IPS DF 19.7 (cell line): ENCODE measurements at places on chromosomes 4 and X.
A peak's percentile ranks its signal among the peaks of the same experiment; 100 is the strongest.

DNA sequence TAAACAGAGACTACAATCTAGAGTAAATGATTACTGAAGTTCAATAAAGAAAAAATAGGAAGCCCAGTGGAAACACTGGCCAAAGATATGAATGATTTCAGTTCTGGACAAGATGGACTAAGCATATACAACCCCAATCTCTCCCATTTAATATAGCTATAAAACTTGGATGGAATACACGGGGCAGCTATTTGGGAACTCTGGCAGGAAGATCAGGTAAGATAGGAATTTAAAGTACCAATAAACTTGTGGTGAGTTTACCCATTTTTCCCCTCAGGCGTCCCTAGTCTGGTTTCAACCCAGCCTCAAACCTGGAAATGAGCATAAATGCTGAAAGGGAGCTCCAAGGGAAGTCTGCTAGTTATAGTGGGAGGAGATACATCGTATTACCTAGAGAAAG, 20.4 kb downstream of the NUP54 start:
- no peak for DNase-seq

DNA sequence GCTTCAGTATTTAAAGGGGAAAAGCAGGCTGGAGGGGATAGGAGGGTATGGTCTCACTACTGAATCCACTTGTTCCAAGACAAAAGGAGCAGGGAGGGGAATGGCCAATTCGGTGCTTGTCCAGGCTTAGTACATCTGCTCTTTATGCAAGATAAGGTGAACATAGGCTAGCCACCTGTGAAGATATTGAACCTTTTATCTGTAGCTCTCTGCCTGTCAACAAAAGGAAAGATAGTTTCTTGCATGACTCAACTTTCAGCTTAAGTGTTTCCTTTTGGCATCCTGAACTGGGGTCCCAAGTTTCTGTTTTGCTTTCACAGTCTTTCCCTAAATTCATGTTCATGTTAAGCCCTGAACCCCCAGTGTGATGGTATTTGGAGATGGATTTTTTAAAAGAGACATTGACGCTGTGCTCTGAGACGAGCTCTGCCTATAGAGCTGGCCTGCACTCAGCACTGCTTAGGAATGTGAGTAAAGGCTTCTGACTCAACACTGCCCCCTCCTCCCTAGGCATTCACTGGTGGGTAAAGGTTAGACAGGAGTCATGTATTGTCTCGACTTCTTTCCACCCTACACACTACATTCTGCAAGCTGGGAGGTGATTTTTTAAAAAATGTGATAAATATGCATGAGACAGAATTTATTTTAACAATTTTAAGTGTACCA, 28.2 kb downstream of the FAM149A start:
- DNase-seq = no peak

- no peak for DNase-seq
These were observed 115.5 kb downstream of the FNIP2 start for GRCh38 chr4:158884280-158884679.

- DNase-seq = no peak
These were observed 14.0 kb downstream of the ARHGEF6 start for GRCh38 chrX:136766785-136767103.

- no peak for DNase-seq
These were observed 671 bp downstream of the SLC7A11 start for GRCh38 chr4:138241281-138242075.

DNA sequence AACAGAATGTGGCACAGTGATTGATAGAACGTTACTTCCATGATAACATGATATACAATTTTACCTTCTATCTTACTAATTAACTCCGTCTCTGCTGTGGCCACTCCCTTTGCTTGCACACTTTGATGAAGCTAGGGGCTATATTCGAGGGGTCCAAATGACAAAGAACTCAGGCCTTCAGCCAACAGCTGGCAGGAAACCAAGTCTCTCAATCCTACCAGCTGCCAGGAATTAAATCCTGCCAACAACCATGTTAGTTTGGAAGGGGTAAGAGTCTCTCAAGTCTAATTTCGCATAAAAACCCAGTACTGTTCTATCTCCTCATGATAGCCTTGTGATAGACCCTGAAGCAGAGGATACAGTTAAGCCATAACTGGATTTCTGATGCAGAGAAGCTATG, 1122.9 kb upstream of the PCDH10 start:
- DNase-seq = no peak

DNA sequence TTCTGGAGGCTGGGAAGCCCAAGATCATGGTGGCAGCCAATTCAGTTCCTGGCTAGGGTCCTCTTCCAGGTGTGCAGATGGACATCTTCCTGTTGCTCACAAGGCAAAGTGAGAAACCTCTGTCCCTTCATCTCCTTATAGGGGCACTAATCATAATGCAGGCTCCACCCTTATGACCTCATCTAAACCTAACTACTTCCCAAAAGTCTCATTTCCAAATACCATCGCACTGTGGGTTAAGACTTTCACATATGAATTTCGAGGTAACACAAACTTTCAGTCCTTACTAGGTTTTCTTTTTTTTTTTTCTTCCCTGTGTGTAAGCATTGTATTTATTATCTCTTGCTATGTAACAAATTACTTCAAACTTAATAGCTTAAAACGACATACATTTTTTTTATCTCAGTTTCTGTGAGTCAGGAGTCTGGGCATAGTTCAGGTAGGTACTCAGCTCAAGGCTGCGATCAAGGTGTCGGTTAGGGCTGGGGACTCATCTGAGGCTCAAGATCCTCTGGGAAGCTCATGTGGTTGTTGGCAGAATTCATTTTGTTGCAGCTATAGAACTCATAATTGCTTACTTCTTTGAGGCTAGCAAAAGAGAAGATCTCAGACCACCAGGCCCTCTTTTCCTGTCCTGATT, 204.7 kb upstream of the STK26 start:
- DNase-seq = no peak

DNA sequence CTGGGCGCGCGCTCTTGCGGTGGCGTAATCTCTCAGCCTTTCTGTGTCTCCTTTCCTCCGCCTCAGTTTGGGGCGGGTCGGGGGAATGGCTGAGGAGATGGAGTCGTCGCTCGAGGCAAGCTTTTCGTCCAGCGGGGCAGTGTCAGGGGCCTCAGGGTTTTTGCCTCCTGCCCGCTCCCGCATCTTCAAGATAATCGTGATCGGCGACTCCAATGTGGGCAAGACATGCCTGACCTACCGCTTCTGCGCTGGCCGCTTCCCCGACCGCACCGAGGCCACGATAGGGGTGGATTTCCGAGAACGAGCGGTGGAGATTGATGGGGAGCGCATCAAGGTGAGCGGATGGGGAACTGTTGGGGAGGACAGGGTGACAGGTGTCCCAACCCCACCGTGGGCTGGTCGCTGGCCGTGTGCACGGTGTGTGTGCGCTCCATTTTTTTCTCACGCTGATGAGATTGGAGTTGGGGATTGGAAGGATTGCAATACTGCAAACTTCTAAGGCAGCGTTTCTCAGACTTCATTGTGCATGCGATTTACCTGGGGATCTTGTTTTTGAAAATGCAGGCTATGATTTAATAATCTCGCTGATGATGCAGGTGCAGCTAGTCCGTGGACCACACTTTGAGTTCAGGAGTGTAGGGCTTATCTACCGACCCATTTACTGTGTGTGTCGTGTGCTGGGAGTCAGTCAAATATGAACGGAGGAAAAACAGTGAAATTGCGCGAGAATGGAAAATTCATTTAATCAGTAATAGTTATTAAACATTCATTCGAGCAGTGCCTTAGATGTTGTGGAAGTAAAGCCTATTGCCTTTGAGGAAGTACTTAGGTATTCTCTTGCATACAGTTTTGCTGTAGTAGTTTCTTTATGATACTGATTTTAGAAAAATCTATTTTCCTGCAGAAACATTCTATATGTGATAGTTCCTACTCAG, at the start of gene RAB33B:
TSS of gene RAB33B (plus strand) at position 11 of the 935 bp plus-strand sequence. CDS start at position 86, 75 bp downstream.
- peak; percentile 47 for DNase-seq

DNA sequence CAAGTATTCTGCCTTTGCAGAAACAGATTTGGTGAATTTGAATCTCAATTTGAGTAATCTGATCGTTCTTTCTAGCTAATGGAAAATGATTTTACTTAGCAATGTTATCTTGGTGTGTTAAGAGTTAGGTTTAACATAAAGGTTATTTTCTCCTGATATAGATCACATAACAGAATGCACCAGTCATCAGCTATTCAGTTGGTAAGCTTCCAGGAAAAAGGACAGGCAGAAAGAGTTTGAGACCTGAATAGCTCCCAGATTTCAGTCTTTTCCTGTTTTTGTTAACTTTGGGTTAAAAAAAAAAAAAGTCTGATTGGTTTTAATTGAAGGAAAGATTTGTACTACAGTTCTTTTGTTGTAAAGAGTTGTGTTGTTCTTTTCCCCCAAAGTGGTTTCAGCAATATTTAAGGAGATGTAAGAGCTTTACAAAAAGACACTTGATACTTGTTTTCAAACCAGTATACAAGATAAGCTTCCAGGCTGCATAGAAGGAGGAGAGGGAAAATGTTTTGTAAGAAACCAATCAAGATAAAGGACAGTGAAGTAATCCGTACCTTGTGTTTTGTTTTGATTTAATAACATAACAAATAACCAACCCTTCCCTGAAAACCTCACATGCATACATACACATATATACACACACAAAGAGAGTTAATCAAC, 15.3 kb downstream of the PLP1 start:
- DNase-seq = no peak

- no peak for DNase-seq
These were observed 905.2 kb downstream of the TRAM1L1 start for GRCh38 chr4:116180157-116180601.

DNA sequence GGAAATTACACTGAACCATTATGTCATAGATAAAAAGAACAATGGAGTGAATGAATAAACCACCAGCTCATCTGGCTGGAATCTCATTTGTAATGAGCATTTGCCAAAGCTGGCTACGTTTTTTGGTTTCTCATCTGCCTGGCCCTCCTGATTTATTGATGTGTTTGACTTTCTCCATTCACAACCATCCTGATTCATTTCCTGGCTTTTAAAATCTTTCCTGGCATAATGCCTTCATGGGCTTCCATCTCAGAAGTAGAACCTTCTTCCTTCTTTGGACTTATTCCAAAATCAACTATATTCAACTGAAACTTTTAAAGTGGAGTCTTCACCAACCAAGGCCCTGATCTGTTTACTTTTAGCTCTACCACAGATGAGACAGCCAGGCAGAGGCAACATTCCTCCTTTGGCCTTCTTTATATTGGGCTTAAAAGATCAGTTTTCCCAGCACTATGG, 36.0 kb upstream of the ARSJ start:
- no peak for DNase-seq

DNA sequence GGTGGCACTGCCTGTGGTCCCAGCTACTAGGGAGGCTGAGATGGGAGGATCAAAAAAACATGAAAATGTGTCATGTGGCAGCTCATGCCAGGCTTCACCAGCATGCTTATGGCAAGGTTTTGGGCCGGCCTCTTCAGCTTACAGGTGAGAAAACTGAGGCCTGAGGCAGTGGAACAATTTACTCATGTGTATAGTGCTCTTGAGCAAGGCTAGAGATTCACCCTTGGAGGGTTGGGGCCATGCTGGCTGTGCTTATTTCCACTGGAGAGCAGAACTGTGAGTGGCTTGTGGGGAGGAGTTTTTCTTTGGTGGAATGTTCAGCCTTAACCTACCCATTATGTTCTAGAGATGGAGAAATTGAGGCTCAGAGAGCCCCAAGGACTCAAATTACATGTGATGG, 31.8 kb downstream of the NSD2 start:
- no peak for DNase-seq

DNA sequence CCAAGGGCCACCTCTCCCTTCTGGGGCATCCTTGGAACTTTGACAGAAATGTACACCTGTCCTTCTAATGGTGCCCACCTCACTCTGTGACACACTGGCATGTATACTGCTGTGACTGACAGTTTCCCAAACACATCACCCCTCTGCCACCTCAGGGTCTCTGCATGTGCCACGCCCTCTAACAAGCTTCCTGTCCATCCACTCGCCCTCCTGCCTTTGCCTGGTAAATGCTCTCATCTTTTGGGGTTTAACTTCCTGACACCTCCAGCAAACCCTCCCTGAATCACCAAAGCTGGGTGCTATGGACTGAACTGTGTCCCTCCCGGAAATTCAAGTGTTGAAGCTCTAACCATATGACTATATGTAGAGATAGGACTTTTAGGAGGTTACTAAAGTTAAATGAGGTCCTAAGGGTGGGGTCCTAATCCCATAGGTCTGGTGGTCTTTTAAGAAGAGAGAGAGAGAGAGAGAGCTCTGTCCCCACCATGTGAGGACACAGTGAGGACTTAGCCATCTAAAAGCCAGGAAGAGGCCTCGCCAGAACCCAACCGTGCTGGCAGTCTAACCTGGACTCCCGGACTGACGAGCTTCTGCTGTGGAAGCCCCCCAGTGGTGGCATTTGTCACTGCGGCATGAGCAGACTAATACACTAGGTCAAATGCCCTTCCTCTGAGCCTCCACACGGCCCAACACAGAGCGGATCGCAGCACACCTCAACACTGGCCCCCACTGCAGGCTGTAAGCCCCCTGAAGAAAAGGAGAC, 95.6 kb downstream of the AFAP1 start:
- DNase-seq = no peak

DNA sequence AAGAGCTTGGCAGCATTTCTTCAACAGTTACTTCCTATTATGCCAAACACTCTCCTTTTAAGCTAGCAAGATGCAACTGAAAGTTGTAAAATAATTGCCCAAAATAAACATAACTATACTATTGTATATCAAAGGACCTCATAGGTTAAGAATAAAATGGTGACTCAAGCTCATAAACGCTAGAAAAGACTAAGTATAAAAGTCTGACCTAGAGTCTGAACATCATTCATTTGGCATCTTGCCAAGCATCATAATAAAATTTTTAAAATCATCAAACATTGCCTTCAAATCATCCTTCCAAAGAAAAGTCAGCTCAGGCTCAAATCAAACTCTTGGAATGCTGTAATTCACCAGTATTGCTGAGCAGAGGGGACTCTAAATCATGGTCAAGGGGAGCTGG, 281.2 kb downstream of the QDPR start:
- no peak for DNase-seq

GRCh38 chr4:88070031-88070430, 62.6 kb downstream of the PKD2 start:
- DNase-seq = no peak

GRCh38 chr4:56127716-56128115, 179.0 kb downstream of the CEP135 start:
- DNase-seq = no peak

DNA sequence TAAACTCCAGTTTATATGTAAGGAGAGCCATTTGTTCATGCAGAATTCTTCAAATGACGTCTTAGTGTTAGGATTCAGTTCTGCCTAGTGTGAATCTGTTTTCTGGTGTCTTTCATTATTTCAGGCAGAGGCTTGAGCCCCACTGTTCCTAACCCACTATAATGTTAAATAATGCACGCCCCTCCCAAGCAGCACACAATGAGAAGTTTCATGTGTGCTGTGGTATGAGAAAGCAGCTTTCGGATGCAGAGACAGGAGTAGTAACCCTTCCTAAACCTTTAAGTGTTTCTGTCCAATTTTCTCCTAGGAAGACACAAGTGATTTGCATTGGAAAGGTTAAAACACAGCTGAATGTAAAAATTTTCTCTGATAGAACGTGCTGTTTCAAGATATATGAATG, 54.5 kb downstream of the TRIM2 start:
- DNase-seq = no peak

DNA sequence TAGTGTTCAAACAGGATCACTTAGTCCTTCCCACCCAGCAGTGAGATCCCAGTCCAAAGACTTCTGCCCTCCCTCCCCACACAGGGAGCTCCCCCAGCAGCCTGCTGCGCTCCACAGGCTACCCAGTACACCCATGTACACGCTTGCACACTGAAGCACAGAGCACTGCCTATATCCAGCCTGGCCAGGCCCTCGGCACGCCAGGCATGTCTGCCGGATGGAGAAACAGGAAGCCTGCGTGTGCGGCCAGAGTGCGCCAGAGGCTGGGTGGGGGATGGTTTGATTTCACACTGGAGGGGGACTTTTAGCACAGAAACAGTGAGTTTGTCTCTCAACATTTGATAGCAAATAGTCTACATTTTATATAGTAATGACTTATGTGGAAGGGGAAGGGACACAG, 833.5 kb upstream of the IGFBP7 start:
- DNase-seq = no peak
